DND-41 (cell line): ENCODE measurements at places on chromosomes 11 and 22.

DNA sequence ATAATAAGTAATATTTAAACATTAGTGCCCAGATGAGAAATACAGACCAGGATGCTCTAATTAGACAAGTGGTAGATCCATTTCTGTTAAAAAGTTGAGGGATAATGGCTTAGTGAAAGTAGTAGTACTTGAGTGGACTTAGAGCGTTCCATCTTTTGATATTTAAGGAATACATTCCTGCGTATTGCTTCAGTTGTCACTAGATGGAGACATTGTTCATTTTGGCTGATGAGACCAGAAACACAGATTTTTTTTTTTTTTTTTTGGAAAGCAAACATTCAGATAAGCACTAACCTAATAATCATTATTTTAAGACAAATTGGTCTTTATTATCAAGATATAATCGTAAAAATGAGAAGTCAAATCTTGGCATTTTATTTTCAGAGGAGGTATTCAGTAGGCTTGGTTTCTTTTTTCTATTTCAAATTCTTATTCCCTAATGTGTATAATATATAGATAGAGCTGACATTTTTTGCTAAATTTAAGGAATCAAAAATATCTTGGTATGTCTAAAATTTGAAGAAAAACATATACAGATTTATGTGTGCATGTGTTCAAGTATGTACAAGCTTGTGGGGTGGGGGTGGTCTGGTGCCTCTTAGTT lies 92.9 kb downstream of the DYNC2H1 start:
- H3K36me3 ChIP-seq, result no peaks in the 10 kb centered on the region
- DNase-seq, result no peak
- no peaks in the 10 kb centered on the region for H3K4me1 ChIP-seq
- H3K27me3 ChIP-seq, result no peaks in the 10 kb centered on the region

GRCh38 chr22:32024796-32025195 lies 18.3 kb upstream of the SLC5A1 start:
- no peak for DNase-seq
- no peaks in the 10 kb centered on the region for H3K4me1 ChIP-seq
- H3K36me3 ChIP-seq, result no peaks in the 10 kb centered on the region
- H3K27me3 ChIP-seq, result peaks cover 9% of the 10 kb centered on the region
- H3K4me3 ChIP-seq, result no peak overlapping the region

DNA sequence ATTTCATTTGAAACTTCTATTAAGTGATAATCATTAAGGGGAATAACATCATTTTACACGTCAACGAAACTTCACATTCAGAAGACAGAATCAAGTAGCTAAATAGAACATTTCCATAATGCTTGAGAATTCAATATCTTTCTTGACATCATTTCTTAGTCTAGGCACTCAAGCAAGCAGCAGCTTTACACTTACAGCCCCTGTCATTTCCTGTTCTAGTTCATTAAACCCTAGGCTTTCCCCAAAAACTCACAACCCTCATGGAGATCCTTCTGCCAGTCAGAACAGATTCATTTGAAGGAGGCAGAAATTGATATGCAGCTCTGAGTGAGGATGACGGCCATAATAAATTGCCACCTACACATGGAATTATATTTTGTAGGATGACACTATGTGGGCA lies 5.3 kb upstream of the HORMAD2 start:
- DNase-seq, result no peak
- H3K4me3 ChIP-seq, result no peak overlapping the region
- 0 out of 2 replicates have a peak, but pooled peaks cover 6% of the 10 kb centered on the region for H3K4me1 ChIP-seq
- H3K27ac ChIP-seq, result no peak overlapping the region
- H3K36me3 ChIP-seq, result no peaks in the 10 kb centered on the region
- no peaks in the 10 kb centered on the region for H3K27me3 ChIP-seq

- no peaks in the 10 kb centered on the region for H3K36me3 ChIP-seq
- DNase-seq, result peak; percentile 57
- no peak overlapping the region for H3K27ac ChIP-seq
- no peak overlapping the region for H3K4me3 ChIP-seq
- peaks cover 9% of the 10 kb centered on the region for H3K27me3 ChIP-seq
These were observed 198.5 kb upstream of the SORL1-AS1 start for GRCh38 chr11:121651257-121651605.

- H3K4me1 ChIP-seq, result peaks cover 36% of the 10 kb centered on the region
- peaks cover 10% of the 10 kb centered on the region; the same call in 1 of the 2 replicates for H3K36me3 ChIP-seq
- no peak overlapping the region for H3K4me3 ChIP-seq
- H3K27ac ChIP-seq, result no peak overlapping the region
- no peak for DNase-seq
These were observed 10.9 kb upstream of the ADSL start for GRCh38 chr22:40335358-40335757.
